Stimulated activated CD4-positive, alpha-beta T cell treated with anti-CD3 and anti-CD28 coated beads, Interleukin-2, amount 100 ng/mL, for 24 hours (primary cell): ENCODE measurements at places on chromosomes 7 and 10.
A peak's percentile ranks its signal among the peaks of the same experiment; 100 is the strongest.

DNA sequence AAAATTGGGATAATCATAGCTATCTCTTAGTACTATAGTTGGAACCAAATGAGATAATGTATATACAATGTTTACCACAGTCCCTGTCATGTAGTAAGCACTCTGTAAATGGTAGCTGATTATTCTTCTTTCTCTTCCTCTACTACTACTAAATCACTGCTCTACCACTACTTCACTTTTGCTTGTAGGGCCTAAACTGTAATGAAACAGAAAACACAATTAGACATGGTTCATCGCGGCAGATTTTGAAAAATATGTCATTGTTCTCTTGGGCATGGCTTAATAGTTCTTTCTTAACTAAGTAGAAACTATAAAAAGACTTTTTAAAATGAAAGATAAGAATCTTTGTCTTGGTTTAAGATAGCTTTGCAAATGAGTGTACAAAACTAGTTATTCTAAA, 34.9 kb downstream of the R3HCC1L start:
- DNase-seq: no peak

DNA sequence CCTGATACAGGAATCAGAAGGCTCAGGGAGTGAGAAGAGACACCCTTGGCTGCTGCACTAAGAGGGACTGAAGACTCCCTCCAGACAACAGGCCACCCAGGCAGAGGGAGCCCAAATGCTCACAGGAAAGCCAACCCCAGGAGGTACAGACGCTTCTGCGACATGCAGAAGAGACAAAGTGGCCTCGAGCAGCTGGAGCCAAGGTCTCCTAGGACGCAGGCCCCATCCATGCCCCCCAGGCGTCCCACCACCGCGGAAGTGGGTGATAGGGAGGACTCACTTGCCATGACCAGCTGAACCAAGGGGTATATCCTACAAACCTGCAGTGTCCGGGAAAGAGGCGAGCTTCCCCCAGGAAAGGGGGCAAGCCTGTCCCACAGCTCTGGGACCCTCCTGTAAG, 56.9 kb downstream of the CTBP2 start:
- DNase-seq: no peak

GRCh38 chr10:119020627-119020946, 8.9 kb upstream of the NANOS1 start:
- peak; percentile 37 for DNase-seq

- no peak for DNase-seq
Observed at GRCh38 chr10:63866747-63867140, 345.5 kb downstream of the REEP3 start.

GRCh38 chr10:61529208-61529607, 76.0 kb upstream of the TMEM26 start:
- DNase-seq: no peak

GRCh38 chr10:14837003-14837756, 657 bp downstream of the CDNF start:
- DNase-seq: no peak

DNA sequence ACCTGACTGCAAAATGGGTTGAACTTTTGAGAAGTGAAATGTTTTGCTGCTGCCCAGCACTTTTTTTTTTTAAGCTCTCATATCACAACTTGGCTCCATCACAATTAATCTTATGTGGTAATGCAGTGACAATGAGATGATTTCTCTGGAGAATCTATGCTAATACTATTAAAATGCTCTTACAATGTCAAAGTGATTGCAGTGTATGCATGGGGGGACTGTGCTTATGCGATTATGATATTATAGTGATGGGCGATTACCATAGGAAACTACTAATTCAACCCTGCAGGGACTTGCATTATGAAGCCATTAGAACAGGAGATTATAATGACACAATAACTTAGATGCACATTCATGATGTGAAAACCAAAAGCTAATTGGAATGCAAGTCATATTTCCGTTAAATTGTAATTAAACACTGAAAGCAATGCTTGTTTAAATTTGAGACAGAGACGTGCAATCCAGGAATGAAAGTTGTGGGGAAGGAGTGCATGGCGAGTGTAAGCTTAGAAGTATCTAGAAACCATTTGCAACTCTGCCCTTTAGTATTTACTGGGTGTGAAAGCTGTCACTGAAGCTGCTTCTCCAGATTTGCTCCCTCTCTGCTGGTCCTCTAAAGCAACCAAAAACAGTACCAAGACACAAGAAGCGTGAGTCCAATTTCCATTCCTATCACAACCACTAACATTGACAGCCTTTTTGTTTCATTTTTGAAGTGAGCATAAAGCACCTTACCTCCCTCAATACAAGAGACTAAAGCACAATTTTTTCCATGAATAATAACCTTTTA, 21.6 kb downstream of the PTER start:
- DNase-seq: no peak

GRCh38 chr10:128069351-128070051, 56.7 kb downstream of the MKI67 start:
- DNase-seq: peak; percentile 85

DNA sequence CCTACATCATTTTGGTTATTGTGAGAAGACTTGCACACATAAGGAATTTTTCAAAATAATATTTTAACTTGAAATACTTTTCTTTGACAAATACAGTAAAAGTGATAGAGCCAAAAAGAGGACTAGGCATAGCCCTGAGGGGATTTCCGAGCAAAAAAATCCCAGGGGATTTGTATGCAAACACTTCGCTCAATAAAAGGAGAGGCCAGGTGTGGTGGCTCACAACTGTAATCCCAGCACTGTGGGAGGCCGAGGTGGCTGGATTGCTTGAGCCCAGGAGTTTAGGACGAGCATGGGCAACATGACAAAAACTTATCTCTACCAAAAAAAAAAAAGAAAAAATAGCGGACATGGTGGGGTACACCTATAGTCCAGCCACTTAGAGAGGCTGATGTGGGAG, 193.0 kb downstream of the PCDH15 start:
- DNase-seq: no peak

GRCh38 chr10:22002591-22003176, 846 bp downstream of the DNAJC1 start:
- DNase-seq: no peak

GRCh38 chr10:22758867-22759266, 44.5 kb upstream of the PIP4K2A start:
- DNase-seq: no peak

GRCh38 chr7:105756367-105756766, 120.0 kb downstream of the ATXN7L1 start:
- DNase-seq: no peak

DNA sequence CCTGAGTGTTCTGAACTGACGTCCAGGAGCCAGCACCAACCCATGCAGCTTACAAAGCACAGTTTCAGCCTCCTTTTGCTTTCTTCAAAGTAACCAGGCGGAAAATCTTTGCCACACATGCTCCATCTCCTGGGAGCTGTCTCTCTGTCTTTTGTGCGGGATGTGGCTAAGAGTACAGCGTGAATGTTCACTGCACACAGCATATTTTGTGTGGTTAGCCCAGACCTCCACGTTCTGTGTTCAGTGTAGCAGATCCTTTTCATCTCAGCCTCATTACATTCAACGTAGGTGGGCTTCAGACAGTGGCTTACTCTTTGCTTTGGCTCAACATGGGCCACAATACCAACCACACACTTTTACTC, 200.8 kb downstream of the TNS3 start:
- no peak for DNase-seq

- no peak for DNase-seq
Observed at GRCh38 chr7:26193432-26194207, 6.9 kb downstream of the HNRNPA2B1 start.

DNA sequence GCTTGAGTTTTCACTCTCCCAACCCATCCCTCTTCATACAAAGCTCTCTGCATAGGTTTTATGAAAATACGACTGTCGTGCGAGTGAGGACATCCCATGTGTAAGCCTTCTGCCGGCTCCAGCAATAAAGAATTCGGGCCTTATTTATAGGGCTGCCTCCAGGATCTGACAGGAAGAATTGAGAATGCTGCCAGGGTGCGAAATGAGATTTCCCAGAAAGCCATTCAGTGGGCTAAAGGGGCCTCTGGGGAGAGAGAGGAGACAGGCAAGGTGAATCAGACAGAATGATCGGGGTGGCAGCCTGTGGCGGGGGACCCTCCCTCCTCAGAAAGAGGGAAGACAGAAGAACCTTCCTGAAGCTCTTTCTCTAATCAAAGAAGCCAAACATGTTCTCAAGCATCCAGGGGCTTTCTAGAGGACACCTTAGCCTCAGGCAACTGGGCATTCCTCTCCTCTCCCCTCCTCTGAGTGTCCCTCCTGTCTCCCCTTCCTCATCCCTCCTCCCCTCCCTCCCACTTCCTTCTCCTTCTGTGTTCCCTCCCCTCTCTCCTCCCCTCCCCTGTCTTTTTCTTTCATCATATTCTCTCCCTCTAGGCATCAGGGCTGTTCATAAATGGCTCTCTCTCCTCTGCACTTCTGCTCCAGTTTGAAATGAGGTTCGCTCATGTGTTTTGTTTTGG, 410.9 kb downstream of the TYW1 start:
- DNase-seq: no peak

DNA sequence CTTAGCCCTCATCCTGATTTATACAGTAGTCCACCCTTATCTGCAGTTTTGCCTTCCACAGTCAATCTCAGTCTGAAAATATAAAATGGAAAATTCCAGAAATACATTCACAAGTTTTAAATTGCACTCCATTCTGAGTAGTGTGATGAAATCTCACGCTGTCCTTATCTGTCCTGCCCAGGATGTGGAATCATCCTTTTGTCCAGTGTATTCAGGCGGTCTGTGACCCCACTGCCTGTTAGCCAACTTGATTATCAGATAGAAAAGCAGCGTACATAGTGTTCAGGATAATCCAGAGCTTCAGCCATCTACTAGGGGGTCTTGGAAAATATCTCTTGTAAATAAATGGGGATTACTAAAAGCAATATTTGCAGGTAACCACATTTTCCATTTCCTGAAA, 146.3 kb downstream of the MALRD1 start:
- DNase-seq: no peak

DNA sequence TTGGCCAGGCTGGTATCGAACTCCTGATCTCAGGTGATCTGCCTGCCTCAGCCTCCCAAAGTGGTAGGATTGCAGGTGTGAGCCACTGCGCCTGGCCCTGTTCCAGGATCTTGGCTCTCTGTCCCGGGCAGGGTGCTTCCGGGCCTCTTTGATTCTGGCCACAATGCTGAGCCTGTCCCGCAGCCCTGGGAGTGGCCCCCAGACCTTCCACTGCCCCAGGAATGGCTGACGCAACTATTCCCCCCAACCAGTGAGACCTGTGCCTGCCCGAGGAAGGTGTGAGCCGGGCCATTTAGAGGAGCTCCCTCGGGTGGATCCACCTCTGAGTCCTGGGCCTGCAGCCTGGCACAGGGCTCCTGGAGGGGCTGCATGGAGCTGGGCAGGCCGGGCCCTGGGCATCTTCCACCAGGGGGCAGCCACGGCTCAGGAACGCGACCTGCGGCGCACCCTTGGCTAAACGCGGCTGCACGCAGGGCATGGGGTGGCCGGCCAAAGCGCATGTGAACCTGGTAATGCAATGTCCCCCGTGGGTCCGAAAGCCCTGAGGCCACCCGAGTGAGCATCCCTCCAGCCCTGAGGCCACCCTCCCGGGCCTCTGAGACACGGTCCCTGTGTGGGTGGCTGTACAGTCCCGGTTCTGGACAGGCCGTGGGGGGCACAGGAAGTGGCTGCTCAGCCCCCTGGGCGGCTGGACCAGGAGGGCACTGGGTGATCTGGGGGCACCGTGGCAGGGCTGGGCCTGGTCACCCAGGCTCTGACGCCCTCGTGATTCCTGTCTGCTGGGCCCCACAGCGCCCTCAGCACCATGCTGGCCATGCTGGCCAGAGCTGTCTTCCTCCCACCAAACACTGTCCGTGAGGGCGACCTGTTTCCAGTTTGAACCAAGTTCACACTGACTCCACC, 24.8 kb downstream of the GRIFIN start:
- DNase-seq: peak; percentile 86

DNA sequence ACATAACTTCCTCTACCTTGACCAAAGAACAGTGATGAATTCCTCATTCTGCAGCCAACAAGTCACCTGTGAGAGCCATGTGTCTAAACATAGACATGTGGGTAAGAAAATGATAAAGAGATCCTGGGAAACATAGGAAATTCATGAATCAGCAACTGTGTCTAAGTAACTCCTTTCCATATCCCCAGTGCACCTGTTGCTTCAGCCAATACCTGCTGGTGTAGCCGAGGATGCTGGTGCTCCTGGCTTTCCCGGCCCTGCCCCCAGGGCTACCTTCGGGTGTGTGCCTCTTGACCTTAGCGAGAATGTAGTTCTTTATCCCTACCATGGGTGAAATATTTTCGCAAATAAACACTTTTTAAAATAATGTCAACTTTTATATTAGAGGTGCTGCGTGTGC, 114.1 kb downstream of the OR13A1 start:
- no peak for DNase-seq

GRCh38 chr7:101171442-101171837, 6.1 kb upstream of the VGF start:
- no peak for DNase-seq

GRCh38 chr10:112790921-112791320, 159.1 kb upstream of the TCF7L2 start:
- no peak for DNase-seq

- DNase-seq: no peak
Observed at GRCh38 chr10:74917481-74918077, 91.2 kb downstream of the KAT6B start.

DNA sequence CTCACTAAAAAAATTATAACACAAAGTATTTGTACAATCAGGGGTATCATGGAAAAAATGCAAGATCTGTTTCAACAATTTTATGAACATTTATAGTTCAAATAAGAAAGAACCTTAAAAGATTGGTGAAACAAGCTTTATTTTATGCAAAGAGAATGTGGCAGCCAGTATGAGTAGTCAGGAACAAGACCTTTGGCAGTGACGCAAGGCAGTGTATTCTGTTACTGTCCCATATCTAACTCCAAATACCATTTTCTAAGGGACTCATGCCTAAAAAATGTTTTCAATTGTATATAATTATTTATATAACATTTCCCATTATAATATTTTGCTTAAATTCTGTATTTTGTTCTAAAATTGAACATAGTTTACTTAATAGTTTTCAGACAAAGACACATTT, 19.1 kb upstream of the FAM53B start:
- no peak for DNase-seq

GRCh38 chr7:20754001-20754400, 32.7 kb downstream of the SP8 start:
- DNase-seq: no peak

GRCh38 chr7:5214236-5214635, 24.2 kb downstream of the WIPI2 start:
- no peak for DNase-seq

DNA sequence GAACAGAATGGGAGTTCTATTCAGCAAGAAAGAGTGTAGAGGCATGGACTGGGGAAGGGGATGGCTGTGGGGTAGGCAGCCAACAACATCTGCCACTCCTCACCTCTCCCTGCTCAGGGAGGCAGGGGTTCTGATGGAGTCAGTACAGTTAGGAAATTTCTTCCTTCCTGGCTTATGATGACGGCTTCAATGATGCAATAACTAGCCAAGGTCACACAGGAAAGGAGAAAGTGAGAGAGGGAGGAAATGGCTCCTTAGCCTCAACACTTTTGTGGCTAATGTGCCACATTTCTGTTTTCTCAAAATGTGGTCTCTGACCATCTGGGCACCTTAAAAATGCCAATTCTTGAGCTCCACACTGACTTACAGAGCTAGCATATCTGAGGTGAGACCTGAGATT, 79.3 kb upstream of the PDZD8 start:
- DNase-seq: no peak

- no peak for DNase-seq
Observed at GRCh38 chr7:156666368-156667109, 26.0 kb downstream of the RNF32 start.

GRCh38 chr7:43021431-43021830, 89.3 kb downstream of the MRPL32 start:
- DNase-seq: no peak

GRCh38 chr7:57274535-57275283, 142.5 kb upstream of the ZNF479 start:
- no peak for DNase-seq
